ENCODE measurements at places on chromosomes 4 and X.

GRCh38 chrX:40318801-40319200 lies 221.0 kb upstream of the BCOR start:
- no peak for DNase-seq

DNA sequence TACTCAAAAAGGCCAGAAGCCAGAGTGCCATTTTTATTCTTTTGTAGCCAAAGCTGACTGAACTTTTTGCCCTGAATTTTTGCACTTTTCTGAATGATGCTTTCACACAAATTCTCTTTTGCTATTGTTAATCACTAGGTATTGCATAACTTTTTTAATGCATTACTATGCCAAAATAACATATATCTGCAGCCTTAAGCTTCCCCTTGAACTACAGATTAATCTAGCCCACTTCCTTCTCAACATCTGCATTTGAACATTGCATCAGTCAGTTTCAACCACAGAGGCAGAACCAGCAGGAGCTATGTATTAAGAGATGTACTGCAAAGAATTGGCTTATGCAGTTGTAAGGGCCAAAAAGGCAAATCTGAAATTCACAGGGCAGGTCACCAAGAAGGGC lies 197.6 kb upstream of the GYPA start:
- DNase-seq = no peak

GRCh38 chr4:90220459-90220858 lies 93.3 kb downstream of the CCSER1 start:
- no peak for DNase-seq

DNA sequence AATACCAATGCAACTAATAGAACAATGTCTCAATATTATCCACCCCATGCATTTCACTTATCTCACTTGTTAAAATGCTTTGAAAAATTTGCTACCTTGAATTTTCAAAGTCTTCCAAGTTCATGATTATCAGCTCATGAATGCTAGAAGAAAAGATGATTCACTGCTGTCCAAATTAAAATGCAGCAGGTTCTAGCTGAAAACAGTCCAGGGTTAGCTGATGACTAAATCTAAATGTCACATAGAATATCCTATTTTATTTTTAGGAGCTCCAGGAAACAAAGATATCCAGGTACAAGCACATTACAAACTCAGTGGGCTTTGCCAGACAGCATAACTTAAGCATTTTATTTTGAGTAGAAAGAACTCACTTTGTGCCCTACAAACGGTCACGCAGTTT lies 38.0 kb upstream of the SPARCL1 start:
- no peak for DNase-seq

- no peak for DNase-seq
These were observed 145.8 kb upstream of the HCCS start for GRCh38 chrX:10965174-10965798.

DNA sequence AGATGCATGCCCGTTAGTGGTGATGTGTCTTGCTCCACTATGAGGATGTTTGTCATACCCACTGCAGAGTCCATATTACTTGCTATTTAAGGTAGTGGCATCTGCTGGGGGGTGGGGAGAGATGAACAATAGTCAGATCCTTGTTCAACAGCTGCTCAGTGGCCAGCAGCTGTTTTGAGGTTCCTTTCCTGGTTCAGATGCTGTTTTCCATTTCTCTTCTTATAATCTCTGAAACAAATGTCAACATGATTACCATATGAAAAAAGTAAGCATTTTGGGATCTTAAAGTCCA lies 1567.9 kb upstream of the TENM3 start:
- DNase-seq = no peak

DNA sequence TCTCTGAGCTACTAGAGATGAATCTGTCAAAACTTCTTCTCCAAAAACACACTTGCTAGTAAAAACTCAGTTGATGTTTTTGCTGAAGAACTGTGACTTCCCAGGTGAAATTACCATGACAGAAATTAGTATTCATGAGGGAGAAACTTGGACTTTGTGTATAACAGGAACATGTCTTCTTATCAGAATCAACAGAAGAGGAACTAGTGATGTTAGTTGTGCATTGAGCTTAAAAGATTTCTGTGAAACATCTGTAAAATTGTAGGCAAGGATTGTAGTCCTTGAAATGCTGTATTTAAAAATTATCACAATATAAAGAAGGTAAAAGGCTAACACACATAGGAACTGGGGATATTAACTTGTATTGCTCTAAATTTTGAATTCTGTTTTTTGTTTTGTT lies 11.3 kb downstream of the FAM241A start:
- DNase-seq = no peak

GRCh38 chr4:66562276-66562806 lies 892.1 kb upstream of the EPHA5 start:
- DNase-seq = no peak

- no peak for DNase-seq
These were observed 990 bp downstream of the HNRNPD start for GRCh38 chr4:82372517-82373485.

GRCh38 chrX:9997524-9997923 lies 30.4 kb downstream of the CLDN34 start:
- no peak for DNase-seq

- DNase-seq = no peak
These were observed 9.0 kb downstream of the HAND2 start for GRCh38 chr4:173520921-173521466.

DNA sequence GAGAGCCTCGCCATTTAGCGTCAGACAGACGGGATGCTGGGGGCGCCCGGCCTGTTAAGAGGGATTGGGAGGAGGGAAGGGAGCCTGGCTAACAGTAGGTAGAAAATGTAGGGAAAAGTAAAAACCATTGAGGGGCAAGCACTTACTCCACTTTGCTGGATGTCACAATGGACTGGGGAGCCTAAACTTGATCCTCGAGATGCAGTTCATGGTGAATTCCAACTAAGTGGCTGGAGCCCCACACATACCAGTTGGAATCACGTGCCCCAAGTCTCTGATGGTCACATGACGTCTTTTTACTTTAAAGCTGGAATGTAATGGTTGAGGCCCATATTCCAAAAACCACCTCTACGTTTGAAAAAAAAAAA lies 1.5 kb downstream of the PLS3 start:
- no peak for DNase-seq

GRCh38 chr4:98908182-98908581 lies 20.8 kb downstream of the EIF4E start:
- no peak for DNase-seq

- DNase-seq = no peak
These were observed 45.6 kb downstream of the ARFIP1 start for GRCh38 chr4:152825336-152825735.

Measured in type B pancreatic cell (in vitro differentiated cells).